NCI-H510A (cell line): ENCODE measurements at places on chromosomes 11 and 22.

DNA sequence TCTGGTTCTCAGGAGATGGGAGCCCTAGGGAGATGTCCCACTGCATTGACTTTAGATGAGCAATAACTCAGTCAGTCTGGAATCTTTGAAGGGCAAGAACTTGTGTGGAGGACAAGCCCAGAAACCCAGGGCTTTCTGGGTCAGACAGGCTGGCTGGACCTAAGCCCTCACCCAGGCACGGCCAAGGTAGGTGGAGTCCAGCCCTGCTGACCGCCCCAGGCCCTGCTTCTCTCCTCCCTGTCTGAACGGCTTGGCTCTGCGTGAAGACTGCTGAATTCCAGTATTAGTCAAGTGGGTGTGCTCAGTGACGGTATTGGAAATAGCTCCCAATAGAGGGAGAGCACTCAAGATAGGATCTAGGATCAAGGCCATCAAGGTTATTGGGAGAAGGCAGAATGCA, 6.1 kb downstream of the CXCR5 start:
- DNase-seq = no peak

GRCh38 chr11:57390535-57390934, at the start of gene PRG2:
PRG2 (minus strand) TSS chr11:57390650; CDS start chr11:57389944, 706 bp downstream.
- no peak for DNase-seq

- DNase-seq = no peak
Measured at GRCh38 chr11:80521592-80521991, 1080.8 kb upstream of the TENM4 start.

DNA sequence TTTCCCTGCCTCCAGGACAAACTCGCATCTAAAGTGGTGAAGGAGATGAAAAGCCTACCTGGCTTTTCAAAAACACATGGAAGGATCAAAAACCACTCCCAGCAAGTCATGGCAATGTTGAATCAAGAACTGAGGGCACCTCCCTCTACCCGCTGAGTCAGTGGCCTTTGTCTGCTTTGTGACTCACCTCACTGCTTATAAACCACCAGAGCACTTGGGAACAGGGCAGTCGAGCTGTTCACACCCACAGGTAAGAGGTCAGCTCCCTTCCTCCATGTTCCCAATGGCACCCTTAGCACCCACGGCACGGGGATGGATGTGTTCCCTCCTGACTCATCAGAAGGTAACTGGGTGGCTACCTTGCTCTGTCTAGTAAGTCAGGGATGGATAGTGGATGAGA, 21.7 kb downstream of the TENM4 start:
- DNase-seq = no peak

- no peak for DNase-seq
Measured at GRCh38 chr11:36822829-36823228, 224.8 kb upstream of the RAG2 start.

GRCh38 chr22:32528316-32528715, 53.7 kb downstream of the FBXO7 start:
- no peak for DNase-seq

DNA sequence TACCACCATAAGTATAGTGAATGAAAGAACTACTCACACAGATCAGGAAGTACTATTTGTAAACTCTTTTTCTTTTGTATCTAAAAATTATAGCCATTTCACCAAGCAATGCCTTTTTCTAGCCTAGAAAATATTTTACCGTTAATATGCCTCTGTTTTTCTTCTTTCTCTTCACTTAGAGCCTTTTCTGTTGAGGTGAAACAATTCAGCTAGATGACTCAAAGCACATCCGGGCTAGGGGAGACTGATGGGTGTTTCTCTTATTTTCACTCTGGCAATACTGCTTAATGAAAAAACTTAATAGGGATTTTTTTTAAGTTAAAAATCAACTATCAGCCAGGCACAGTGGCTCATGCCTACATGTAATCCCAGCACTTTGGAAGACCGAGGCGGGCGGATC, 93.3 kb downstream of the SGSM3 start:
- DNase-seq = no peak

DNA sequence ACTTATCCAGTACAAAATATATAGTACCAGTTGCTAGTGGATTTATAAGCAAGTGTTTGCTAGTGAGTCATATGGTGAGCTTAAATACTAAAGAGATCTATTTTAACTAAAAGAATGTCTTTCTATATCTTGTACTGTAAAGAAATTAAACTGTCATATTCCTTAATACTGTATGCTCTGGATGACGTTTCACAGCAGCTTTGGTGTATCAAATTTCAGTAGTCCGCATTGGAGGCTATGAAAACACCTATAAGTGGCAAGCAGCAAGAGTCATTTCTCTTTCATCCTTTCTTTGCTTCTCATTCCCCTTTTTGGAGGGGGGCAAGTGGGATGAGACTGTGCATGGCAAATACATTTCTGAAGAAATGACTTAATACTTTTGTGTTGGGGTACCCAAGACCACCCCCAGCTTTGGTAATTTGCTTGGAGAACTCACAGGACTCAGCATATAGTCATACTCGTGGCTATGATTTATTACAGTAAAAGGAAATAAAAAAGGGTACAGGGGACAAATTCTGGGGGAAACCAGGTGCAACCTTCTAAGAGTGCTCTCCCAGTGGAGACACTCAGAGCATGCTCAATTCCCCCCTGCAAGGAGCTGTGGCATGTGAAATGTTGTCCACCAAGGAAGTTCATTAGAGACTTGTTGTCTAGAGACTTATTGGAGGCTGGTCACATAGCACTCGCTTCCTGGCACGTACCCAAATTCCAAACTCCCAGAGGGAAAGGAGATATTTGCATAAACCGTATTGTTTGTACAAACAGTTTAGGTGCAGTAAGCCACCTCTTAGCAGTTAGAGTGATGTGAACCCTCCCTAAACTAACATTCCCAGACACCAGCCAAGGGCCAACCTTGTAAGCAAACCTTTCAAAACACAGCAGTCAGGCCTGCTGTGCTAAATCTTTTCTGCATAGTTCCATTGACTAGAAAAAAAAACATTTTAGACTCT, 210.8 kb downstream of the PGR start:
- DNase-seq = no peak

DNA sequence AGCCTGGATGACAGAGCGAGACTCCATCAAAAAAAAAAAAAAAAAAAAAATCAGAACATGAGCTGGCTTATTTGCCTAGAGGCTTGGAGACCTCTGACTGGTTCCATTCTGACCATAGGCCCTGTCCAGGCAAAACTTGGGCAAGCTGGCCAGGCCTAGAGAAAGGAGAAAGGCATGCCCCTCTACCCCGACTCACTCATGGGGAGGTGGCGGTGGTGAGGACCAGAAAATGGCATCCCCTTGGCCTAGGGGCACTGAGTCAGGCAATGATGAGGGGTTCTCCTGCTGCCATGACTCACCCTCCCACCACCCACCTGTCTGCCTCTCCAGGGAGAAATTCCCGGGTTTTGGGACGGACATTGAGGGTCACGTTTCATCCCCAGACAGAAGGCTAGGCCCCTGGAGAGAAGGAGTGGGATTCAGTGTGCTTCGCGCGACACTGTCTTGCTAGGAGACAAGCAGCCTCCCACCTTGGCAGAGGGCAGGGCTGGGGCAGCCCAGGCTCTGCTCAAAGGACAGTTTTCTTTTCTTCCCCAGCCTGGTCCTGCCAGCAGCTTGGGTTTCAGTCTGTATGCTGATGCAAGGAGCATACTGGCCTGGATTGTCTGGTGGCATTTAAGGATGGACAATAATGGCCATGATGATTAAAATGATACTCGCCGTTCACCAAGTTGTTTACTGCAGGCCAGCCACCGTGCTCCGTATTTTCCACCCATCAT, 17.2 kb downstream of the TOB2 start:
- DNase-seq = no peak

GRCh38 chr11:80186692-80187091, 745.9 kb upstream of the TENM4 start:
- DNase-seq = no peak

- DNase-seq = no peak
Measured at GRCh38 chr11:134644476-134645456, 232.7 kb upstream of the B3GAT1 start.

DNA sequence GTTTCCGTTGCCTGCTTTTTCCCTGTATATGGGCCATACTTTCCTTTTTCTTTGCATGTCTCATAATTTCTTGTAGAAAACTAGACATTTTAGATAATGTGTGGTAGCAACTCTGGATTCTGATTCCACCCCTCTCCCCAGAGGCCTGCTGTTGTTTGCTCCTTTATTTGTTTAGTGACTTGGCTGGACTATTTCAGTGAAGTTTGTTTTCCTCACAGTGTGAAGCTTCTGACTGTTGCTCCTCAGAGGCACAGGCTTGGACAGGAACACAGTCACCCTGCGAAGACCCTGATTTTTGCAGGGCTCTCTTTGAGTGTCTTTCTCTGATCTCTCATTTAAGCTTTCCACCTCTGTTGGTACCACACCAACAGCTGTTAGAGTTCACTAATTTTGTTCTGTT, 72.5 kb downstream of the SWAP70 start:
- no peak for DNase-seq

GRCh38 chr22:48152916-48153315, 1390.5 kb downstream of the TBC1D22A start:
- DNase-seq = no peak

DNA sequence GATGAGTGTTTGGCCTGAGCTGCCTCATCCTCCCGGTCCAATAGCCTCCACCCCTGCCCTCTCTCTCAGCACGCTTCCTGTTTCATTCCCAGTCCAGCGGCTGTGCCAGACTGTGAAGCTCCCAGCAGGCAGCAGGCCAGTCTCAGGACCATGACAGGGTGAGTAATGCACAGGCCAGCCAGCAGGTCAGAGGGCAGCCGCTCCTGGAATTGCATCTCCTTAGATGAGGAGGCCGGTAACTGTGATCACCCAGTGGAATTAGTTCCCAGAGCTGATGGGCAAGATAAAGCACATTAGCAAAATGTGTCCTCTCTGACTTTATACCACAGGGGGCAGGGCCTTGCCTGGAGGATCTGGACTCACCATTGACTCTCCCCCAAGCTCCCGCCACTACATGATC, 251.2 kb downstream of the ETS1 start:
- no peak for DNase-seq

- DNase-seq = no peak
Measured at GRCh38 chr22:39030705-39031104, 9.8 kb downstream of the APOBEC3D start.

GRCh38 chr11:90187839-90188238, 35.0 kb downstream of the CHORDC1 start:
- DNase-seq = no peak

DNA sequence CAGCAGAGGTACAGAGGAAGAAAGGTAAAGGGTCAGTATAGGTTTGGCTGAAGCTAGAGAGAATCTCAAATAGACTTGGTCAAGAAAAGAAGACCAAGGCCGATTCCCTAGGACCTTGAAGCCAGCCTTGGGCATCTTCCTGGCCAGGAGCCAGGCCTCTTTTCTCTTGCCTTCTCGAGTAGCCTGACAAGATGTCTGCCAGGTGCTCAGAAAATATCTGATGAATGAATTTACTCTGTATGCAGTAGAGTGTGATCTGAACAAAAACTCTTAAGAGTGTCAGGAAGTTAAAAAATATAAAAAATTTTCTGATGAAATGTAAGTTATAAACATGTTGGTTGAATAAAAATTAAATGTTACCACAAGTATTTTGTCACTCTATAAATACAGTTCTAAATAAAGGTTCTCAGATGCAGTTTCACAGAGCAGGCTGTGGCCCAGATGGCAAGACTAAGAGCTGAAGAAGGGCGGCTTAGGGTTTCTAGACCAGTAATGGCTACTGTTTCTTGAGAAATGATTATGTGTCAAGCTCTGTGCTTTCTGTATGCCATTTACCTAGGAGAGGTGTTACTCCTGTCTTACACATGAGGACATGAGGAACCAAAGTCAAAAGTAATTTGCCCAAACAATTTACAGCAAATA, 98.1 kb downstream of the ATXN10 start:
- no peak for DNase-seq

- no peak for DNase-seq
Measured at GRCh38 chr11:73347067-73347466, 29.1 kb upstream of the RELT start.

- no peak for DNase-seq
Measured at GRCh38 chr22:29346659-29347058, 31.2 kb upstream of the RASL10A start.

DNA sequence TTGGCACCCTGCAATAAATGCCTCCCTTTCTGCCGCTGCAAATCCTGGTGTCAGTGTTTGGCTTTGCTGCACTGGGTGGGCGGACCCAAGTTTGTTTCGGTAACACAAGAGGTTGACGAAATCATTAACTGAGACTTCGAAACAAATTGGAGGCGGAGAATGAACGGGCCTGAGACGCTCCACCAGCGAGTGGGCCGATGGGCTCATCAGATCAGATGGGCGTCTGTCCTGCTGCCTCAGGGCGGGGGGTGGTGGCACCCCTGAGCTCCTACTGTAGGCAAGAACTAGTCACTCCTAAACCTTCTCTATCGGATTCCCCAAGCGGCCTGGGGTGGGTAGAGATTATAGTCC, 918 bp upstream of the CAPN5 start:
- DNase-seq = no peak

DNA sequence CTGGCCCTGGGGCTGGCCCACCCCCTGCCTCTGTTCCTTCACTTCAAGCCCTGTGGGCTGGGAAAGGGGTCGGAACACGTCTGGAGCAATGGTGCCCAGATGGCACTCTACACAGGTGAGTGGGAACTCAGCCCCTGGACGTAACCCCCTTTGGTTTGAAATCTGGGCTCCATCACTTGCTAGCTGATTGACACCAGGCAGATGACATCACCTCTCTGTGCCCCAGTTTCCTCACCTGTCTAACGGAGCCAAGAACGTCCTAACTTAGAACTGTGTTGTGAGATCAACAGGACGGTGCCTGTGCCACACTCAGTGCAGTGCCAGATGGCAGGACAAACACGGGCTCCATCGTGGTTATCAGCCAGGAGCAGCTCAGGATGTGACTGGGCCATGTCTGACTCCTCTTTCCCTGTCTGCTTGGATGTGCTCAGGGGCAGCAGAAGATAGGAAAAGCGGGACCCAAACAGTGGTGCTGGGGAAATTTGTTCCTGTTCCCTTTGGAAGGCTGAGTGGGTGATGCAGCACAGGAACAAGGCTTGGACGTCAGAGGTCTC, 24.4 kb downstream of the NPTXR start:
- DNase-seq = no peak

DNA sequence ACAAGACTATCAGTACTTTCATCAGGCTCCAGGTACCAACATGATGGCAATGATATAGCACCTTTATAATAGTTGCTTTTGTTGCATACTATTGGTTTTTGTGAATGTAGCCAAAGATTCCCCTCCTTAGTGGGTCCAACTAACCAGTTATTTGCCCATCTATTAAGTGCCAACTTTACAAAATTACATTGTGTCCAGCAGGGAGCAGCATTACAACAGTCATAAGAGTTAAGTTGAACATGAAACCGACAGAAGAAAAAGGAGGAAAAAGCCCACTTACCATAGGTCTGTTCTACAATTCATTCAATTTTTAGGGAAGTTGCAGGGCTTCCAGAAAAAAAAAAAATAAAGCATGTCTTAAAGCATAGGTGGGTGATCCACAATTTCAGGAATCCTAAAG, 21.6 kb downstream of the IMMP1L start:
- no peak for DNase-seq
